ENCODE measurements at places on chromosomes 1 and 21. TPM values are rescaled to one million over a fixed set of nuclear protein-coding genes. Genes with fewer than 3 reads are reported as not detected.

The KANK4 gene
- total RNA-seq: 0.03 TPM

- DNase-seq: no peak
Observed at GRCh38 chr1:110726755-110727154, 52.0 kb upstream of the KCNA3 start.

GRCh38 chr1:115196296-115196695 is 107.0 kb upstream of the TSPAN2 start:
- no peak for DNase-seq

GRCh38 chr1:178019622-178020021 is 49.8 kb upstream of the SEC16B start:
- no peak for DNase-seq

DNA sequence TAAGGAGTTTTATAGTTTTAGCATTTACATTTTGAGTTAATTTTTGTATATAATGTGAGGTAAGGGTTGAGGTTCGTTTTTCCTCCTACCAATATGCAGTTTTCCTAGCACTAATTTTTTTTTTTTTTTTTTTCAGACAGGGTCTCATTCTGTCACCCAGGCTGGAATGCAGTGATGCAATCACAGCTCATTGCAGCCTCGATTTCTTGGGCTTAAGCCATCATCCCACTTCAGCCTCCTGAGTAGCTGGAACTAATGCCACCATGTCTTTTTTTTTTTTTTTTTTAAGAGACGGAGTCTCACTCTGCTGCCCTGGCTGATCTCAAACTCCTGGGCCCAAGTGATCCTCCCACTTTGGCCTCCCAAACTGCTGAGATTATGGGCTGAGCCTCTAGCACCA is 2.5 kb upstream of the UBASH3A start:
- peak; percentile 59 for DNase-seq

DNA sequence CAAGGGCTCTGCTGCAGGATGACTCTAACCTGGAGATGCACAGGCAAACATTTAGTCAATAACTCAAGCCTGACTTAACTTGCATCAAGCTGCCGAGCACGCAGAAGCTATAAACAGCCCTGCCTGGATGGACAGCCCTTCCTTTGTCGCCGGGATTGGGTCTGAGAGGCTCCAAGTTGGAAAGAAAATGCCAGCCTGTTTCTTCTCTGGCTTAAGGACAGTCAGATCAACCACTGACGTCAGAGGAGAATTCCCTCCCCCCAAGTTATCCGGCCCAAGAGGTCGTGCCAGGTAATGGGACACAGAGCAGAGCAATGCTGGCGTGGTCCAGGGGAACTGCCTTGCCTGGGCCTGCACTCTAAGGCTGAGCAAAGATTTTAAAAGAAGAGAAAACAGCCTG is 27.1 kb upstream of the LRRC38 start:
- DNase-seq: no peak

DNA sequence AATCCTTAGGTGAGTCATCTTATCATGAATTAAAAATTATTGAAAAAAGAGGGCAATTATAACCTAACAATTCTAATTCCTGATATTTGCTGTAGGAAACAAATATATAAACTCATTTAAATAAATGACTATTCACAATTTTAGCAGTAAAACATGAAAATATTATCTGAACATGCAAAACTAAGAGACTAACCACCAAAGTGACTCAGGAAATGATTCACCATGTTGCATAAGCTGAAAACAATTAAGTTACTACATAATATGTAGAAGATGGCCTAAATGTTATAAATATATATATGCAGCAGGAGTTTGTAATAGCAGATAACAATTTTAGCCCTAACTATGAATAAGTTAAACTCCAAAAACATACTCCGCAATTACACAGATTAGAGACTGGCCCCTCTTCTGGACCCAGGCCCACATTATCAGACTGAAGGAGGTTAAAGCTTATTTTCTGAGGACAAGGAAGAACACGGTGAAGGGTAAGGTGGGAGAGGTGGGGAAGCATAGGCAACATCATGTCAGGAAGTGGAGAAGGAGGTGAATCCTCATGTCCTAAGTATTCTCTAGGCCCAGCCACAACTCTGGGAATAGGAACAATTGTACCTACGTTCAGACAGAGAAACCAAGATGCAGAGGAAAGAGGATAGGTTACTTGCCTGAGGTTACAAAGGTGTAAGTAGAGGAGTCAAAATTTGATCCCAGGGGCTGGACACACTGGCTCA is 15.6 kb upstream of the AIM2 start:
- peak; percentile 45 for DNase-seq
